Suprapubic skin (tissue), 4 donors: ENCODE measurements at places on chromosomes 3 and 15. TPM values are rescaled to one million over a fixed set of nuclear protein-coding genes. Genes with fewer than 3 reads are reported as not detected.

Gene COL6A6
- total RNA-seq: 0.62 TPM

Gene SRGAP3
- total RNA-seq: 84.9 TPM

Gene RLBP1
- total RNA-seq: not detected

Gene ST3GAL6
- 13.1 TPM for total RNA-seq

Gene SNRPA1
- total RNA-seq: 43.1 TPM

Gene MUC20
- 4.9 TPM for total RNA-seq

Gene C3orf85
- not detected for total RNA-seq

Gene CCDC54
- total RNA-seq: not detected

Gene CHRNA3
- 0.70 TPM for total RNA-seq

Gene LTK
- total RNA-seq: 0.57 TPM

Gene CYP1A1
- total RNA-seq: 1.4 TPM

Gene STRA6
- 0.39 TPM for total RNA-seq

Gene SELENOT
- 49.2 TPM for total RNA-seq

Gene NAALADL2
- total RNA-seq: 4.0 TPM

- H3K4me3 ChIP-seq: no peak overlapping the region
- no peak for DNase-seq
- no peaks in the 10 kb centered on the region for H3K27me3 ChIP-seq
- H3K4me1 ChIP-seq: peaks cover 24% of the 10 kb centered on the region
- H3K36me3 ChIP-seq: no peaks in the 10 kb centered on the region
Measured at GRCh38 chr3:31444220-31445142, 88.2 kb upstream of the STT3B start.

DNA sequence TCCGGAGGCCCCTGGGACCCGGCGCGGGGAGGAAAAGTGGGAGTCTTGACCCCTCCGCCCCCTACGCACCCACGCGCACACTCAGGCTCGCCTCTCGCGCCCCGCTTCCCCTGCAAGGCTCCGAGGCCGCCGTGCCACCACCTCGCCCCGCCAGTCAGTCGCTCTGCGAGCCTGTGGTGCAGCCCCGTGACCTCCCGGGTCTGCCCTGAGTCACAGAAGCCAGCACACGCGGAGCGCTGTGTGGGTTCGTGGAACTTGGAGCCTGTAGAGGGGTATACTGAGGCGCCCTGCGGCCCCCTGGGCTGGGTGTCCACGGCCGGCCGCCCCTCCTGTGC lies 380 bp upstream of the ALS2CL start:
- H3K27me3 ChIP-seq: no peaks in the 10 kb centered on the region
- H3K4me3 ChIP-seq: peak overlapping the region; percentile 70
- peaks cover 73% of the 10 kb centered on the region for H3K4me1 ChIP-seq
- H3K36me3 ChIP-seq: peaks cover under 1% of the 10 kb centered on the region
- no peak for DNase-seq

DNA sequence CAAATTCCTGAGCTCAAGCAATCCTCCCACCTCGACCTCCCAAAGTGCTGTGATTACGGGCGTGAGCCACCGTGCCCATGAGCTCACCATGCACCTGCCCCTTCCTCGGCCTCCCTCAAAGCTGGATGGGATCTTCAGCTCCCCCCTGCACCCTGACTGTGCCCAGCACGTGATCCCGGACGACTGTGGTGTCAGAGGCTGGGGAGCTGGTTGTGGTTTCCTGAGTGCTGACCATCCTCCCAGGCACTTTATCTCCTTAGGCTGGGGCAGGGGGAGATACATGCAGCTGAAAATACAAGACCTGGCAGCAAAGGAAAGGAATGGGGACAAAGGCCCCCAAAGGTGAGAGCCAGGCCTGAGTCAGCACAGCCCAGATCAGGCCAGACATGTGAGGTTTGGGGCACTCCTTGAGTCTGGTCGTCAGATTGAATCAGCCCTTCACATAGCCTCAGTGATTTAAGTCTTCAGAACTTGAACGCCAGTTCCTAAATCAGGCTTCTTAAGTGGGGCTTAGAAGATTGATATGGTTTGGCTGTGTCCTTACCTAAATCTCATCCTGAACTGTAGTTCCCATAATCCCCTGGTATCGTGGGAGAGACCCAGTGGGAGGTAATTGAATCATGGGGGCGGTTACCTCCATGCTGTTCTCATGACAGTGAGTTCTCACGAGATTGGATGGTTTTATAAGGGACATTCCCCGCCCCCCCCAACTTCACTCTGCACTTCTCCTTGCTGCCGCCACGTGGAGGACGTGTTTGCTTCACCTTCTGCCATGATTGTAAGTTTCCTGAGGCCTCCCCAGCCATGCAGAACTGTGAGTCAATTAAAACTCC lies 35.8 kb downstream of the PRKCD start:
- peaks cover 2% of the 10 kb centered on the region for H3K36me3 ChIP-seq
- no peaks in the 10 kb centered on the region for H3K27me3 ChIP-seq
- no peak overlapping the region for H3K27ac ChIP-seq
- H3K4me1 ChIP-seq: peaks cover 18% of the 10 kb centered on the region
- no peak for DNase-seq

GRCh38 chr15:87523516-87523915 lies 733.0 kb downstream of the NTRK3 start:
- H3K36me3 ChIP-seq: no peaks in the 10 kb centered on the region
- H3K4me3 ChIP-seq: no peak overlapping the region

GRCh38 chr3:37072892-37073291 lies 79.6 kb downstream of the MLH1 start:
- H3K4me3 ChIP-seq: no peak overlapping the region
- DNase-seq: no peak
- H3K27ac ChIP-seq: no peak overlapping the region
- no peaks in the 10 kb centered on the region for H3K4me1 ChIP-seq
- peaks cover 27% of the 10 kb centered on the region for H3K36me3 ChIP-seq
- H3K27me3 ChIP-seq: no peaks in the 10 kb centered on the region

- H3K27ac ChIP-seq: no peak overlapping the region
- H3K36me3 ChIP-seq: no peaks in the 10 kb centered on the region
- H3K27me3 ChIP-seq: no peaks in the 10 kb centered on the region
- H3K4me3 ChIP-seq: no peak overlapping the region
Measured at GRCh38 chr3:44415421-44415820, 62.0 kb downstream of the ZNF445 start.

DNA sequence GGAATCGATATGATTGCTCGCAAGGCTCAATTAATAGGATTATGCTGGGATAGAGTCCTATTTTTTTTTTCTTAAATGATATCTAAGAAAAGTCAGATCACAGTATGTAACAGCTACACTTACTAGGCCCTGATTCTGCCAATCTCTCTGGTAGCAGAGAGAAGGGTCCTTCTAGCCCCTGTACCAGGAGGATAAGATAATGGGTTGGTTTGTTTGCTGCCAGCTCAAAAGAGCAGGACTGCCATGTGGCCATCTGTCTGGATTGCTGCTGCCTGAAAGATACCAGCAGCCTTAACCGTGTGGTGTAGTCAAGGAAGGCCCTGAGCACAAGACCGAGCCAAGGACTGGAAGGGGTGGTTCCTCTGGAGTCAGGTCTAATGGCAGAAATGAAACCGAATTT lies 236.4 kb downstream of the KLF13 start:
- H3K27me3 ChIP-seq: no peaks in the 10 kb centered on the region
- H3K36me3 ChIP-seq: peaks cover 7% of the 10 kb centered on the region
- H3K27ac ChIP-seq: no peak overlapping the region
- no peak overlapping the region for H3K4me3 ChIP-seq
- no peak for DNase-seq

GRCh38 chr3:48347500-48347899 lies 14.0 kb upstream of the SPINK8 start:
- H3K27me3 ChIP-seq: no peaks in the 10 kb centered on the region
- no peaks in the 10 kb centered on the region for H3K4me1 ChIP-seq
- H3K4me3 ChIP-seq: no peak overlapping the region
- H3K27ac ChIP-seq: no peak overlapping the region
- no peaks in the 10 kb centered on the region for H3K36me3 ChIP-seq

GRCh38 chr3:119885746-119886530 lies 104.0 kb downstream of the NR1I2 start:
- no peaks in the 10 kb centered on the region for H3K4me1 ChIP-seq
- H3K27me3 ChIP-seq: no peaks in the 10 kb centered on the region
- H3K4me3 ChIP-seq: no peak overlapping the region
- no peak for DNase-seq
- H3K27ac ChIP-seq: no peak overlapping the region

GRCh38 chr3:111616417-111617105 lies 21.4 kb upstream of the ZBED2 start:
- H3K27me3 ChIP-seq: no peaks in the 10 kb centered on the region
- H3K4me1 ChIP-seq: no peaks in the 10 kb centered on the region
- H3K4me3 ChIP-seq: no peak overlapping the region
- no peak overlapping the region for H3K27ac ChIP-seq

DNA sequence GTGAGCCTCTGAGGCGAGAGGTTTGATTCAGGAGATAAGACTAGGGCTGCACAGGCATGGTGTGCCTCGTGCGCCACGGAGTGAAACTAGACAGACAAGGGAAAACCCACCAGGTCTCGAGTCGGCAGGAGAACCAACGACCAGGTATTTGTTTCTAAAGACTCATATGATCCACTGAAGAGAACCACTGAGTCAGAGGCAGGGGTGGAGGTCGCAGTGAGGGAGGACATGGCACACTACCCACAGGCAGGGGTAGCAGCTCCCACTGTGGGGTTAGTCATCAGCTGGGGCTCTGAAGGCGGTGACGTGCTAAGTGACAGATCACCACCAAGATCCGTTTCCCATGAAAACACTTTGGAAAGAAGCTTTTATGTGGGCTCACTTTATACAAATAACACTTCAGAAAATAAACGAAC lies 45.7 kb downstream of the CHSY1 start:
- no peak overlapping the region for H3K4me3 ChIP-seq
- H3K4me1 ChIP-seq: peaks cover 92% of the 10 kb centered on the region
- H3K36me3 ChIP-seq: no peaks in the 10 kb centered on the region

DNA sequence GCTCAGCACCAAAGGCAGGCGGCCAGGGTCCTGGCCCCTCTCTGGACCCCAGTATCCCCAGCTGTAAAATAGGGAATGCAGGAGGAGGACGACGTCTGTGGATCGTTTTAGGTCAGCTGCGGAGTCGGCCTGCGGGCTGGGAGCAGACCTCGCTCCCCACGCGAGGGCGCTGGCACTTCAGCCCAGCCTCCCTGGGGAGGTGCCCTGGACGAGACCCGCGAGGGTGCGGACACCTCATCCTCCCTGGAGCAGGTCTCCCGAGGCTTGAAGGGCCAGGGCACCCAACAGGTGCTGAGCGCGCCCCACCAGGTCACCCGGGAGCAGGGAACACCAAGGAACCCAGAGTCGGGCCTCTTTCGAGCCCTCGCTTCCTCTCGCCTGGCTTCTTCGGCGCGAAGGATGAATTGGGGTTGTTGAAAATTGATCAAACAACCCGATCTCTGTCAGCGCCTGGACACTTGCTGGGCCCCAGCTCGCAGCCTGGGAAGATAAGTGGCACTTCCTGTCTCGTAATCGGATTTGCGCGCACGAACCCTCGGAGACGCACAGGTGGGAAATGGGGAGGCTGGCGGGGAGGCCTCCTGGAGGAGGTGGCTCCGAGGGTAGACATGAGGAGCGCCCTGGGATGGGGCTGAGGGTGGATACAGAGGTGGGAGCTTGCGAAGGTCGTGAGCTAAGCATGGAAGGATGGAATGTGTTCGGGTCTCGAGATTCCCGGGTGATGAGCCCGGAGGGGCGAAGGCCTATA lies 588 bp upstream of the VIPR1 start:
- peak; percentile 67 for DNase-seq
- H3K27ac ChIP-seq: peak overlapping the region; percentile 71
- peaks cover 21% of the 10 kb centered on the region for H3K27me3 ChIP-seq
- peaks cover 41% of the 10 kb centered on the region for H3K4me1 ChIP-seq
- H3K4me3 ChIP-seq: peak overlapping the region; percentile 64
- no peaks in the 10 kb centered on the region for H3K36me3 ChIP-seq

DNA sequence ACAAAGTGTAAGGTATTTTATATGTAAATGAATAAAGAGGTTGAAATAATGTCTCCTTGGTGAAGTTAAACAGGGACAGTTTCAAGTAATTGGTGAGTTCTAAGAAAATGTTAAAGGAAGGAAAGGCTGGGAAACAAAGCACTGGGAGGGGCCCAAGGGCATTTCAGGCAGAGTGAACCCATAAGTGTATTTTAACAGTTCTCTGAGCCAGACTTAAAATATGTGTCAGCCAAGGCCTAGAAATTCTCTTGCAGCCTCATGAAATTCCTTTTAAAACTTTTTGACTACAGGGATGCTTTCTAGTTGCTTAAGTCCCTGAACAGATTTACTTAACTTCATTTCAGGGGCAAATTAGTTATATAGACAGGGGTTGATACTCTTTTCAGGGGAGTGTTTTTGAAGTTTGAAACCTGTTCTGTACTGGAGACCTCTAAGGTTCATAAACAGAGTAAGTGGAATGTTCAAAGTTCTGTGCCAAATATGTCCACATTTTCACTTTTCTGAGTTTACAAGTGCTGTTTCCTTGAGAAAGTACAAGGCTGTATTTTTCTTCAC lies 77.6 kb downstream of the GALK2 start:
- H3K27me3 ChIP-seq: no peaks in the 10 kb centered on the region
- H3K36me3 ChIP-seq: peaks cover 7% of the 10 kb centered on the region
- H3K27ac ChIP-seq: no peak overlapping the region
- no peak for DNase-seq
- H3K4me1 ChIP-seq: no peaks in the 10 kb centered on the region

DNA sequence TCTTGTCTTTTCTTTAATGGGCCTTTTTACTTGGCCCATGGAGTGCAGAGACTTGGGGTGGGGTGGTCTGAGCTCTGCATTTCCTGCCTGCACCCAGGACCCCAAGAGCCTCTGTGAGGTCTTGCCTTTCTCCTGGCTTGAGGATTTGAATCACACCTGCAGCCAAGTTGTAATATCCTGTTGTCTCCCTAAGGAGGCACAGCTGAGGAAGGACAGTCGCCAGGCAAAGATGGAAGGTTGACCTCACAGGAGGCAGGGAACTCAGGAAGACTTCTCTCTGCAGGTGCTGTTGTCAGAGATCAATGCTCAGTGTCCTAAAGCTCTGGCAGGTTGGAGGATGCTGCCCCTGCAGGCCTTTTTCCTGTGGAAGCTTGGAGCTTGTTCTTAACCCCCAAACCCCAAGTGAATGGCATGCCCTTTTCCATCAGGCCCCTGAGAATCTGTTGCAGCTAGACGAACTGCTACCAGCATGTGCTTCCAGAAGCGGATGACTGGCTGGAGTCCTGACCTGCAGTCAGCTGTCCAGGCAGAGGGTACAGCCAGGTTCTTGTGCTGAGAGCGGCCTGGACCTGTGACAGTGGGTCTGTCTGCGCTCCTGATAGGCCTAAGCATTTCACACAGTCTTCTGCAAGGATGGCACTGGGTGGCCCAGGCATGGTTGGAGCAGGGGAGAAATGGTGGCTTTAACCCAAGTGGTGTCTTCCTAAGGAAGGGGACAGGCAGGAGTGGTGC lies 120.0 kb downstream of the EEFSEC start:
- no peaks in the 10 kb centered on the region for H3K27me3 ChIP-seq
- H3K4me1 ChIP-seq: no peaks in the 10 kb centered on the region
- H3K27ac ChIP-seq: no peak overlapping the region

- H3K36me3 ChIP-seq: no peaks in the 10 kb centered on the region
- no peaks in the 10 kb centered on the region for H3K4me1 ChIP-seq
- no peak overlapping the region for H3K4me3 ChIP-seq
- no peak overlapping the region for H3K27ac ChIP-seq
Measured at GRCh38 chr15:88438181-88438580, 29.0 kb downstream of the MRPL46 start.
